ENCODE measurements at places on chromosomes 1 and 21.

- DNase-seq: no peak
Observed at GRCh38 chr1:208410409-208410808, 166.2 kb upstream of the PLXNA2 start.

DNA sequence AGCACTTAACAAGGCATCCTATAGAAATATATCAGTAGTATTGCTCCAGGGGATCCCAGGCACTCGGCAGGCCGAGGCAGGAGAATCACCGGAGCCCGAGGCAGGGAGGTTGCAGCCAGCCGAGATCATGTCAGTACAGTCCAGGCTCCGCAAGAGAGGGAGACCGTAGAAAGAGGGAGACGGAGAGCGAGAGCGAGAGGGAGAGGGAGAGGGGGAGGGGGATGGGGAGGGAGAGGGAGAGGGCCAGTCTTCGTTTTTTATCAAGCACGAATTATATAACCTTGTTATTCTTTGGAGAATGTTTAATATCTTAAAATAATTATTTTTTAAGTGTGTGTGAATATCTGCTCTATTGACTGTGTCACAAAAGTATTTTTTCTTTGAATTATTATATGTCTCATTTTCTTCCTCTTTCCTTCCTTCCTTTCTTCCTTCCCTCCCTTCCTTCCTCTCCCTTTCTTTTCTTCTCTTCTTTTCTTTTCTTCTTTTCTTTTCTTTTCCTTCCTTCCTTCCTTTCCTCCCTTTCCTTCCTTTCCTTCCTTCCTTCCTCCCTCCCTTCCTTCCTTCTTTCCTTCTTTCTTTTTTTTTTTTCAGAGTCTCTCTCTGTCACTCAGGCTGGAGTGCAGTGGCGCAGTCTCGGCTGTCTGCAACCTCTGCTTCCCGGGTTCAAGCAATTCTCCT lies 233.7 kb downstream of the SRGAP2C start:
- no peak for DNase-seq

GRCh38 chr1:23417570-23417969 lies 7.0 kb downstream of the TCEA3 start:
- DNase-seq: peak; percentile 63

DNA sequence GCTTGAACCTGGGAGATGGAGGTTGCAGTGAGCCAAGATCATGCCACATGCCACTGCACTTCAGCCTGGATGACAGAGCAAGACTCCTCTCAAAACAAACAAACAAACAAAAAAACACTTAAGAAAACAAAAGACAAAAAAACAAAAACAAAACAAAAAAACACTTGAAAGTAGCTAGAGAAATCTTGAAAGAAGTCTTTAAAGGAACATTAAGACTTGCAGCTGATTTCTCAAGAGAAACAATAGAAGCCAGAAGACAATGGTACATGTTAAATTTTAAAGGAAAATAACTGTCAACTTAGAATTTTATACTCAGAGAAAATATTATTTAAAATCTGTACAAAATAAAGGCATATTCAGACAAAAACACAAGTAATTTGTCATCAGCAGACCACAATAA lies 71.3 kb downstream of the HLX start:
- no peak for DNase-seq

- DNase-seq: no peak
Observed at GRCh38 chr1:228830954-228831481, 95.7 kb downstream of the RHOU start.

- DNase-seq: no peak
Observed at GRCh38 chr1:83967336-83967735, 31.6 kb downstream of the TTLL7 start.

DNA sequence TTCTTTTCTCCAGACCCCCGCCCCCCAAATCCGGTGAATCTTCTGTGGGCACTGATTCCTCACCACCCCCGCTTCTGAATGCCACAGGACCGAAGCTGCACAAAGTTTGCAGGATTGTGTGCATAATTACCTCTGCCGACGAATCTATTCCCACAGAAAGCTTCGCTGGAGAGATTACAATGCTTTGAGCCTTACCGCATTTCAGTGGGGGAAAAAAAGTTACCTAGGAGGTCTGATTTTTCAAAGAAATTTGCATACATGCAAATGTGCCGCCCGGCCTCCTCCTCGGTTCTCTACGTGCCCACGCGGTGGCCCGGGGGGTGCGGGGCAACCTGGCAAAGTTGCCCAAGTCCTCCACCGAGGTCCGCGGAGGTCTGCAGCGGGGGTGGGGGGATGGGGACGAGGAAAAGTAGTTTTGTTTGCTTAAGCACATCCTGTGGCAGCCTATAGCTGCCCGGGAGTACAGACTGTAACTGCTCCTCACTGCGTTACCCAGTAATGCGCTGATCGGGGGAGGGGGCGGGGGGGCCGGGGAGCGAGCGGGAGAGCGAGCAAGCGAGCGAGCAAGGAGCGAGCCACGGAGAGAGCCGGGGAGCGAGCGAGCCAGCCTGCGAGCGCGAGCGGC lies 563 bp upstream of the NFIA start:
- DNase-seq: peak; percentile 48

DNA sequence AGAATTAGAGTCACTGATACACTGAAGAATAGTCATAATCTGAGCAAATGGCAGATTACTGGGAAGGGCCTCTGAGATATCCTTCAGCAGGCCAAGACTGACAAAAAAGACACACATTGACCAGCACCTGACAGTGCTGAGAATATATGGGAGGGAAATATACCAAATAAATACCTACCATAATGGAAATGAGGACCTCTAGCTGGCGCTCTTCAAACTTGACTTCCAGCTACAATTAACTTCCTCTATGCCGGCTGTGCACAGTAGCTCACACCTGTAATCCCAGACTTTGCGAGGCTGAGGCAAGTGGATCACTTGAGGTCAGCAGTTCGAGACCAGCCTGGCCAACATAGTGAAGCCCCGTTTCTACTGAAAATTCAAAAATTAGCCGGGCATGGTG lies 69.5 kb downstream of the NPHS2 start:
- no peak for DNase-seq

DNA sequence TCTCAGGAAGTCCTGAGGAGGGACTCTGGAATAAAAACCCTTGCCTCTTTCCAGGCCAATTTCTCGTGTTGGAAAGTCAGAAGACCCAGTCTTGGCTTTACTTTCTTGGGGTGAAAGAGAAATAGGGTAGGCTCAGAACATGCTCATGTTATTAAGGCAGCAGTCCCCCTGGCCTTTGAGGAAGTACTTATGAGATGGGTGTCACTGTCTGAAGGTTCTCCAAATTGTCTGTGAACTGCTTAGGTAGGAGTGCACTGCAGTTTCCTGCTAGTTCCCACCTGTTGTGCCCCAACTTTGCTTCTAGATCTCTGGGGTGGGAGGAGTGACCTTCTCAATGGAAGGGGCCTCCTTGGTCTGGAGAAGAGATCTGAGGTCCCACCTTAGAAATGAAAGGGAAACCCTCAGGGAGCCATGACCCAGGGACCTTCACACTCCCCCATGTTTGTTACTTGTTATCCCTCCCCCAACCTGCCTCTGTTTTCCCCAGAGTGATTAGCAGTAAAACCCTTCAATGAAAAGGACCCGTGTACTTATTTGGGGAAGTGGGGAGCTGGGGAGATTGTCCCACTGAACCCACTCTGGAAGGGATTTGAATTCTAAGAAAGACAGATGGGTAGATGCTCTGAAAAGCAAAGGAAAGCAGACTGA lies 5.7 kb downstream of the ZNF691 start:
- DNase-seq: no peak

- DNase-seq: no peak
Observed at GRCh38 chr1:27562534-27563340, 41.2 kb downstream of the AHDC1 start.

DNA sequence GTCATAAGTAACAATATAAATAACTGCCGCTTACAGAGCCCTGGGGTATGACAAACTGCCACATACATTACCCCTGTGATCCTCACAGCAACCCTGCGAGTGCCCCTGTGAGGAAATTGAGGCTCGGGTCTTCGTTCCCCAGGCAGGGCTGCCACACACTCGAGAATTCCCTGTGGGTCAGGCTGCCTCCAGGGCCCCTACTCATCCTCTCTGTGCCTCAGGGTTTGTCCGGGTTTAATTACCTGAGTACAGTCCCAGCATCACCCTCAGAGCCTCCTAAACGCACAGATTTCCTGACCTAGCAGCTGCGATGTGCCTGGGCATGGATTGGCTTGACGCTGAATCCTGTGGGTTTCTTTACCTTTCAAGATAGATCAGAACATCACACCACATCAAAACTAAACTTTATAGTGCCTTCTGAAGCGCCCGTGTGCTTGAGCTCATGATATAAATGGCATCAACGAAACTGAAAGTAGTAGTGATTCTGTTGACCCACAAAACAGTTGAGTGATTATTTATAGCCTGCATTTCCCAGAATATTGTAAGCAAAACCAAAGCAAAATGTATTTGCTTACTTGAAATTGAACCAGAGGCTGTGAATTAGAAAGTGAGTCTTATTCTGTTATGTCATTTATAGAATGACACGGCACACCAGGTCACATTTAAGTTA lies 14.0 kb downstream of the SLC37A1 start:
- DNase-seq: no peak

- no peak for DNase-seq
Observed at GRCh38 chr1:23357138-23357908, 12.3 kb downstream of the ZNF436 start.

- DNase-seq: no peak
Observed at GRCh38 chr21:41928621-41929220, 25.1 kb downstream of the C2CD2 start.

DNA sequence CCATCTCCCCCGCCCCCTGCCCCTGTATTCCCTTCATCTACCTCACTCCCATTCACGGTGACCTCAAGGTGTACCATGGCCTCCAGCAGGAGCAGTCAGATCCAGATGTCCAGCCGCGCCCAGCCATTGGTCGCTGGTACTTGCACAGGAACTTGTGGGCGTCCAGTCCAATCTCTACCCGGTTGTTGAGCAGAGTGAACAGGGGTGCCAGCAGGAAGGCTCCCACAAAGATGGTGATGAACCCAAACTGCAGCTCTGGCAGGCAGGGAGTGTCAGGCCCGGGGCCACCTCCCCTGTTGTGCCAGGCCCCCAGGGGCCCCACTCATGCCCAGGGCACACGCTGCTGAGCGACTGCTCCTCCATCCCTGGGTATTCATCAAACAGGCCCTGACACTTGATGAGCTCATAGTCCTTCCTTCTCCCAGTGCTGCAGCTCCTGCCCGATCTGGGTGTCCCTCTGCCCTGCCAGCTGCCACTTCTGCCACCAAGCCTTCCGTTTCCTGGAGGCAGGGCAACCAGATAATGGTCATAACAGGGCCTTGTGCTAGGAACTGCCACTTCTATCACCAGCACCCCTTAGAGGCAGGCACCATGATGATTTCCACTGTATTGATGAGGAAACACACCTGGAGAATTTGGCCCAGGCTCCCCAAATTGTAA lies 5.7 kb upstream of the ARHGEF19 start:
- DNase-seq: no peak

GRCh38 chr1:208584167-208584755 lies 340.1 kb upstream of the PLXNA2 start:
- no peak for DNase-seq

DNA sequence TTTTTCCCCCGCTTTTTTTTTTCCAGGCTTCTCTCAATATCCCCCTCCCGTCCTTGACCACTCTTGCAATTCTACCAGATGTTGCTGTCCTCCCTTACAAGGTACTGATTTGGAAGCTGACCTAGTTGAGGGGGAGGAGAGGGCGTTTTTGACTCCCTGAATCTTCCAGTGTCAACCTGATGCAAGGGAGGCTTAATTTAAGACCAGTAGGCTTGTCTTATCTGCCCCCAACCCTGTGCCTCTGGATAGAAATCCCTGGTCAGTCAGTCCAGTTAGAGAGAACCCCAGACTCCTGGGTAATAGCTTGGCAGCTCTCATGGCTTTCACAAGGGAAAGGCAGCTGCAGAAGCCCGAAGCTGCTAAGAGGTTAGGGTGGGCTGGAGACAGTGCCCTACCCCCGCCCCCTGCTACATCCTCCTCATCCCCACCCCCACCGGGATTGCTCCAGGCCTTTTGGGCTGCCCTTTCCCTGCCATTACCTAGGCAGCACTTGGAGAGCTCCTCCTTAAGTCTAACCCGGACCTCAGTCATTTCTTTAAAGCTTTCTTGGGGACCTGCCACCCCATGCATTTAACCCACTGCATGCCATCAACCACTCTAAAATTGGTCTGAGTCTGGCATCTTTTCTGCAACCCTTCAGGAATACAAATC lies 3.6 kb downstream of the ACKR1 start:
- no peak for DNase-seq

DNA sequence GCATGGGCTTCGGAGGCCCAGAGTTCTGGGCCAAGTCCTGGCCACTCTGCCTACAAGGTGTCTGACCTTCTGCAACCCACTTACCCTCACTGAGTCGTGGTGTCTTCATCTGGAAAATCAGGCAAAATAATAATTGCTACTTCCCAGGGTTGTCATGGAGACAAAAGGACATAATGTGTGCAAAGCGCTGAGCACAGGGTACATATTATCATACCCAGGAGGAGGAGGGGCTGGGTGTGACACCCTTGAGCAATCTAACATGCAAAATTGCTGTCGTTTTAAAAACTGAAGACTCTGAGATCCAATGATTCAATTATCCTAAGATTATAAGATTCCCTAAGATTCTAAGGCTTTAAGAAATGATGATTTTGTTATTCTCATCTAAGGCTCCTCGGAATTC lies 459.5 kb downstream of the PTPRU start:
- DNase-seq: no peak

Measured in substantia nigra (tissue), 51 donors.